ENCODE measurements at places on chromosomes 6 and 20. TPM values are rescaled to one million over a fixed set of nuclear protein-coding genes. Genes with fewer than 3 reads are reported as not detected.

DNA sequence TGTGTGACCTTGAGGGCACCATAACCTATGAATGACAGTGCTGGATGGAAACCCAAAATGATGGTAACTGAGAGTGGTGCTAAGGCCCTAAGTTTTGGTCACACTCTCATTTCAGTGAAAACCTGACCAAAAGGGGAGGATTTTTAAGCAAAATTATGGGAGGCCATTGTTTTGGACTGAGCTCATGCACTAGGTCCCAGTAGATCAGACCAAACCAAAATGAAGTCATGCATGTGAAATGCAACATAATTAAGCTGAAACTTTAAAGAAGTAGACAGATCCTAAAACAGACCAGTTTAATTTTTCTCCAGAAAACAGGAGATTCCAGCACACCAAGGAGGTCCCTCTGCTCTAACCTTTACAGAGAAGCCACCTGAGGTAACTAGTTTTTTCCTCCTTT is 24.0 kb upstream of the THBS2 start:
- DNase-seq: no peak

- DNase-seq: peak; percentile 36
These were observed 205.9 kb downstream of the ZMYND8 start for GRCh38 chr20:47150403-47151152.

RING1 gene
- total RNA-seq: 44.0 TPM

RRAGD gene
- 8.8 TPM for total RNA-seq

Data from activated CD4-positive, alpha-beta T cell treated with anti-CD3 and anti-CD28 coated beads, Interleukin-2, amount 10 ng/mL, durations not matched to agents 7 days and 5 days (primary cell).